Tibial nerve (tissue), 4 donors: ENCODE measurements at places on chromosomes 3 and 15.
A peak's percentile ranks its signal among the peaks of the same experiment; 100 is the strongest.

- peak; percentile 82 for DNase-seq
Measured at GRCh38 chr3:72123908-72124441, 339.0 kb upstream of the PROK2 start.

DNA sequence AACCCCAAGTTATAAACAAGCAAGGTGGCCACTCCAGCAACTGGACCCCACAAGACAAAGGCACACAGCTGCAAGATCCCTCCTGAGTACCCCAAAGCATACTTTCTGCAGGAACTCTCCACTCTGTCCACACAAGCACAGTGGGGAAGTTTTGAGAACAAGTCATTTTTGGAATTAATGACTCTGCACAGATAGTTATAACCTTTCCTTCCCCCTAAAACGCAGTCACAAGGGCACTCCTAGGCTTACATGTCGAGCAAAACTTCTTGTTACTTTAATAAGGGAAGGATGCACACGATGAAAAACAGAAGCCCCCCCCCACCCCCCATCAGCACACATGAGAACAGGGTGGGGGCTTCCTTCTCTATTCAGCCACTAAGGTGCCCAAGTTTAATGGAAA lies 1.2 kb downstream of the STIMATE start:
- no peak for DNase-seq

GRCh38 chr3:129686941-129687340 lies 80.5 kb upstream of the PLXND1 start:
- DNase-seq: no peak

GRCh38 chr3:99624496-99625236 lies 13.7 kb upstream of the COL8A1 start:
- no peak for DNase-seq

GRCh38 chr3:16239780-16240179 lies 25.0 kb downstream of the DPH3 start:
- DNase-seq: no peak

DNA sequence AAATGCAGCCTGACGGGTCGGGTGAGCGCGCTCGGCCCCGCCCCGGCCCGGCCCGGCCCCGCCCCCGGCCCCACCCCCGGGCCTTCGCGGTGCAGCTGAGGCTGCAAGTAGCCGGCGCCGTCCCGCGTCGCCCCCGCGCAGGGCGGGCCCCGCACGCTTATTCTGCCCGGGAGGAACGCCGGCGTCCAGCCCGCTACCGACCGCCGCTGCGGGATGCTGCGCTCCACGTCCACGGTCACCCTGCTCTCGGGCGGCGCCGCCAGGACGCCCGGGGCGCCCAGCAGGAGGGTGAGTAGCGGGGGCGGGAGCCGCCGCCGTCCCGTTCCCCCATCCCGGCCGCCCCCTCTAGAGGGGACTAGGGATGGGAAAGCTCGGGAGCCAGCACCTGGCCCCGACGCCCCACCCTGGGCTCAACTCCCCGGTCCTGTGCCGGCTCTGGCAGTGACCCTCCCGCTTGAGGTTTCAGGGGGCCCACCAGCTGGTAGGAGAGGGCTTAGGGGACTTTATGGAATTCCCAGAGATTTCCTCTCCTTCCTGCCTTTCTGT lies at the start of gene MYZAP:
TSS of gene MYZAP (plus strand) at position 83 of the 546 bp plus-strand sequence. CDS start at position 214, 131 bp downstream.
- no peak for DNase-seq

DNA sequence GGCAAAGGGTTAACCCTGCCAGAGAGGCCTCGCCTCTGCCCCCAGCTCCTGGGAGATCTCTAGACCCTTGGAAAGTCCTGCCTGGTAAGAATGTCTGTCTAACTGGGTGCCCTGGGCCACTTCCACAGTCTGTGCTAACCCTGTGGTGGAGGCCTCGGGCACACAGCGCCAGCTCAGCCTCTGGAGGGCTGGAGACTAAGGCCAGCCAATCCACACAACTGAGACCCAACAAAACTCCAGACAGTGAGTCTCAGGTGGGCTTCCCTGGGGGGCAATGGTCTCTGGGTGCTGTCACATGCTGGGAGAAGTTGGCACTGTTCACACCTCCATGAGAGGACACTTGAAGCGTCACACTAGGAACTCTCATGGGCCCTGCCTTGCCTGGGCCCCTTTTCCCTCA lies 19.5 kb downstream of the ZXDC start:
- no peak for DNase-seq

DNA sequence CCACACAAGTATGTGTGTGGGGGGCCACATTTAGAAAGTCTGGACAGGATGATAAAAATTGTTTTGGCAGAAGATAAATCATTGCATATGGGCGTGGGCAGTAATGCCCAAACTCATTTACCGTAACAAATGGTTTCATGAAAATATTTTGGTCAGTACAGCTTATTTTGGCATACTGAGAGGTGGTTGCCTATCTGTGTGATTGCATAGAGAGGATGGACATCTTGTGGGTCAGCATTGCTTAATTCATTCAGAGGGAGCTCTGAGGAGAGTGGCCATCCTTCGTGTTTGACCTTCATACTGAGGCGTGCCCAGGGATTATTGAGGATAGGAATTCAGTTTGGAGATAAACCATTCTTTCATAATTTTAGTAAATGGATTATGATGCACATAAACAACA lies 162.5 kb downstream of the GAP43 start:
- DNase-seq: no peak

DNA sequence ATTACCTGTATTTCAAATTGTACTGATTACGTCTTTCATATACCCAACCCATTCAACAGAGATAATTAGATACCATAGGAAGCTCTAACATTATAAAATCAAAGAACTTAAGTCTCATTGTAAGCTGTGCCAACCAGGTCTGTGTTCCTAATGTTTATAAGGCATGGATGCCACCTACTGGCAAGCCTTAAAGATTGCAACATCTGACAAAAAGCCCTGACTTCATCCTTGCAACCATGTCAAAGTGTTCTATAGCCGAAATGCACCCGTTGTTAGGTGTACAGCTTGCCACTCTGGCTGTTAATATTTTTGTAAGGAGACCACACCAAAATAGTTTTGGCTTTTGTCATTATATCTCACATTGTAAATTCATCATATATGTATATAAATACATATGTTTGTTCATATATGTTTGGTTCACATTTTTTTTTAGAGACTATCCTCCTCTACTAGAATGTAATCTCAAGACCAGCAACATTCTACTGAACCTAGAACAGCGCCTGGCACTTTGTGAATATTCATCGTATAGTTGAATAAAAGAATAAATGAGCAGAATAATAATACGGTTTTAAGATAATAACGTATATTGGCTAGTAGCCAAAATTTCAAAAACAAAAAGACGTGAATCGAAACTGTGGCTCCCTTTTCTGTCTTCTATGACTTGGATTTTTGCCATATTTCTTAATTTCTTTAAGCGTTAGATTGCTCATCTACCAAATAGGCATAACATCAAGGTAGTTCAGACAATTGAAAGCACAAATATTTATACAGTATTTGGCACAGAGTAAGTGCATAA lies 258.1 kb downstream of the TBL1XR1 start:
- no peak for DNase-seq
